AG20443 (cell line): ENCODE measurements at places on chromosomes 6 and 20.

DNA sequence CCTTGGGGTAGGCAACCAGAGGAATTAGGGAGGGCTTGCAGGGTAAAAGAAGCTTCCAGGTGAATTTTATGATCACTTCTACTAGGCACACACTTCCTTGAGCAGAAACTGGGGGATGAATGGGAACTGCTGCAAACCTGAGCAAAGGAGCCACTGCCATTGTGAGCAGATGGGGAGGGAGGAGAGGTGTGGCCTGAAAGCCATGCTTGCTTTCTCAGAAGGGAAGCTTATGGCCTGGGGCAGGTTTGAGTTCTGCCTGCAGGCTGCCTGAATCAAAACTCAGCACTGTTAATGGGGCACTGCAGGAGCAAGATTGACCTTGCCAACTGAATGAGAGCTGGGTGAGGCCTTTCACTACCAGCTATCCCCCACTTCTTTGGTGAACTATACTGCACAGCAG, 328.1 kb downstream of the NKAIN2 start:
- DNase-seq, result no peak

DNA sequence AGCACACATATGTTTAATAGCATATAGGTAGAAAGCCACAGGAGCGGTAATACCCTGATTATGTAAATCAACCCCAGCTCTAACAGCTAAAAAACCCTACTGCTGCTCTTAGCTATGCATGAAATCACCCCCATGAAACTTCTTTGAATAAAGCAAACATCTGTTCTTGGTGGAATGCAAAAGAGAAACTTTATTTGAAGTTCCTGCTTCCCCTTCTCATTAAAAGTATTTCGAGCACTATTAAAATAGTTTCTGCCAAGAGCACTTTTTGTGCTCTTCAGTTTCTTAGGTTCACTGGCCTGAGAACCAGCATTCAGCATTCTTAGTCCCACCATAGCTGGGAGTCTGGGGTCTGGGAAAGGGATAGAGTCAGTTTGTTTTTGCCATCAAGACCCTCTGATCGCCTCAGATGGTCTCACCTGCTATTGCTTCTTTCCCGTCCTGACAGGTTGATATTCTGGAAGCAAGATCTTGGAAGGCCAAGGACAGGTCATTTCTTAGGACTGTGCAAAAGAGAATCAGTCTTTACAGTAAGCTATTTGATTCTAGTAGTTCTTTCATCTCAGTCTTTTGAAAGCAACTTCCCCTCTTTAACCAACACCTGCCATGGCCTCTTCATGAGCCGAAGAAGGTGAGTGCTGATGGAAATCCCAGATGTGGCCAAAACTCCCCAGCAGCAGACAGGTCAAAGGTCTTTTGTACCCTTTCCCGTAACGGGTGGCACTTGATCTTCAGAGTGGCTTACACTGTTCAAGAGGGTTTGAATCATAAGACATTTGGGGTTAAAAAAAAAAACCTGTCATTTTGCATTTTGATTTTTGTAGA, 76.5 kb upstream of the TMEM170B start:
- no peak for DNase-seq

DNA sequence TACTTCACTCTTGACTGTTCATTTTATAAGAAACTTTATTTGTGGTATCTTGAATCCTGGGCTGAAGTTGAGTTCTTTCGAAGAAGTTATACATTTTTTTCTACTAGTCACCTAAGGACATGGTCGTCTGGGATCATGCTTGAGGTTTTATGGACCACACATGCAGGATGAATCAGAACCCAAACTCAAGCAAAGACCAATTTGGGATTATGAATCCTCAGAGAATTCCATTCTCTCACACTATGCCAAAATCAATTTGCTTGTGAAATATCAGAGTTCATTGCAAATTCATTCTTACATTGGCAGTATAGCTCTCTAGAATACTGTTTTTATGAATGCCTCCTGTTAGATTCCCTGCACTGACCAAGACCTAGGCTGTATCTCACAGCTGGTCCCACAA, 114.3 kb upstream of the HDAC2 start:
- DNase-seq, result peak; percentile 56

GRCh38 chr6:7684076-7684475, 41.8 kb upstream of the BMP6 start:
- no peak for DNase-seq
